ENCODE measurements at places on chromosomes 5 and 9. TPM values are rescaled to one million over a fixed set of nuclear protein-coding genes. Genes with fewer than 3 reads are reported as not detected.

UQCRQ gene
- total RNA-seq, result 533 TPM

CARD9 gene
- 0.95 TPM for total RNA-seq

SLC46A2 gene
- total RNA-seq, result not detected

TAS2R1 gene
- not detected for total RNA-seq

F2RL2 gene
- total RNA-seq, result 5.5 TPM

SLC2A8 gene
- total RNA-seq, result 8.9 TPM

NKD2 gene
- total RNA-seq, result 11.8 TPM

PCDHB7 gene
- not detected for total RNA-seq

NPR3 gene
- 14.8 TPM for total RNA-seq

ZDHHC12 gene
- 86.5 TPM for total RNA-seq

LCN15 gene
- not detected for total RNA-seq

GTF2H2 gene
- 10.2 TPM for total RNA-seq

ARHGEF28 gene
- 15.0 TPM for total RNA-seq
